Choroid plexus epithelial cell (primary cell): ENCODE measurements at places on chromosomes 11 and 22.

DNA sequence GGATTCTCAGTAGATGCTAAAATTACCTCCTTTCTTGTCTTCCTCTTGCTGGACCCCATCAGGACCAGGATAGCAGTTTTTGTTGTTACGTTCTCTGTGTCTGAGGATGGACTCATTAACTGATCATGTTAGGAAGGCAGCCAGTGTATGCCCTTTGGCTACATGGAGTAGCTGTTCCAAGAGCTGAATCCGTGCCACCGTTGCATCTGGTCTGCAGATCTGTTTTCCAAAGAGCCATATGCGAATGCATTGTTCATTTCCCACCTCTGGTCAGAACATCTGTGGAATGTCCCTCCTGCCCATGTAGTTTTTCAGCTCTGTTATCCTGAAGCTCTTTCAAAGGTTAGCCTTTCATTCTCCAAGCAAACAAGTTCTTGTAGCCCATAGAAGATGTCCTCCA lies 188.4 kb downstream of the SPON1 start:
- no peak for DNase-seq

- no peak for DNase-seq
Observed at GRCh38 chr11:65148657-65149056, 14.3 kb upstream of the SYVN1 start.

DNA sequence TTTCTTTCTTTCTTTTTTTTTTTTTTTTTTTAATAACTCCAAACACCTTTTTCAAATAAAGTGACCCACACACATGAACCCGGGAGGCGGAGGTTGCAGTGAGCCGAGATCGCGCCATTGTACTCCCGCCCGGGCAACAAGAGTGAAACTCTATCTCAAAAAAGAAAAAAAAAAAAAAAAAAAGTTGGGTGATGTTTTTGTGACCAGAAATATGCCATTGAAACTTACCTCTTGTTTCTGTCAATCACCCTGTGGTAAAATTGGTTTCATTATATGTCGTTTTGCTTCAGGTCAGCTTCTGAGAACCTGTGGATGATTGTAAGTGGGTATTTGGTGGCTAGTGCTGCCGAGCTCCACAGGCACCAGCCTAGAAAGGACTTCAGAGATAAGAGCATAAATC lies 238.8 kb downstream of the TBC1D22A start:
- DNase-seq: no peak

DNA sequence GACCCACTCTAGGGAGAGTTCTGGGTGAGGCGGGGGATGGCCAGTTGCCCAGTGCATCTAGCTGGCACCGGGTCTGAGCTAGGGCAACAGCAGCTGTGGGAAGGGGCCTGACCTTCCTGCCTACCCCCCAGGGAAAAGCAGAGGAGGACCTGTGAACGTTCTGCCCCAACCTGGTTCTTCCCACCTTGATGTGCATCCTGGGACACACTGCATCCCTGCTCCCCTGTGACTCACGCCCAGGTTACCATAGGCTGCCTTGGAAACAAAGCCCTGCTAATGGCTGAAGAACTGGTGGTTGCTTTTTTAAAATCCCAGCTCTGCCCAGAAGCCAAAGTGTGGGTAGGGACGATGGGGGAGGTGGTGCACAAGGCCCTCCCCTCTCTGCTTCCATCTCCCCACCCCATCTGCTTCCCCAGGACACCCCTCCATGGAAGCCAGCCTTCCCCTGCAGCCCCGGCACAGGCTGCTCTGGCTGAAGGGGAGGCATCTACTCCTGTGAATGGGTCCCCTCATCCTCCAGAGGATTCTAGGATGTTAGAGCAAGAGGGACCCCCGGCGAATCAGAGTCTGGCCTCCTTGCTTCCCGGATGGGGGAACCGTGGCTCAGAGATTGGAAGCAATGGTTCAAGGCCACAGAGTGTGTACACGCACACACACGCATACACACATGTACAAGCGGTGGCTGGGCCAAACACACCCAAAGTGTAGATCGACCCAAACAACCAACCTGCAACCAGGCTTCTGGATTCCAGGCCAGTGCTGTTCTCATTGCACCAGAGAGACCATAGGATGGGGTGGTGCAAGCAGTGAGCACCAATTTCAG lies 7.6 kb upstream of the C11orf96 start:
- no peak for DNase-seq

- no peak for DNase-seq
Observed at GRCh38 chr22:41826430-41827383, 6.2 kb upstream of the SREBF2 start.

GRCh38 chr11:58926251-58926650 lies 13.0 kb upstream of the GLYATL1 start:
- no peak for DNase-seq

DNA sequence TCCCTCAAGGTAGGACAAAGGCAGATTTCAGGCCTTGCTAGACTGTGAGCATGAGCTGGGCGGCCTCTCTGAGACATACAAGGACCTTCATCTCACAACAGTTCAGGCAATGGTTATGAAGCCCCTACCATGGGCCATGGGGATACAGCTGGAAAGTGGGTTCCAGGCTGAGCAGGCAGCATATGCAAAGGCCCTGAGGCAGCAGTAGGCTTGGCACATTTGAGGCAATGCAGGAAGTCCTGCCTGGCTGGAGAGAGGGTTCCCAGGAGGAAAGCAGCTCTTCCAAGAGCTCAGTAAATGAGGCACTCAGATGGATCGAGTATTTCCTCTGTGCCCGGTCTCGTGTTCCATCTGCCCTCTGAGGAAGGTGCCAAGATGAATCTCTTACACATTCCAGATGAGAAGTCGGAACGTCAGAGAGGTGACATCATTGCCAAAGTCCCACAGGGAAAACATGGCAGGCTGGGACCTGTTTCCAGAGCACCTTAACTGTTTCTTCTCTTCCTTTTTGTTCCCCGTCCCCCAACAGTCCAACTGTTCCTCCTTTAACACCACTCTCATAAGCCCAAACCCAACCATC lies 388.6 kb downstream of the MN1 start:
- no peak for DNase-seq

GRCh38 chr11:73797457-73797856 lies 9.8 kb downstream of the MRPL48 start:
- DNase-seq: no peak

GRCh38 chr11:109512680-109513079 lies 90.7 kb downstream of the C11orf87 start:
- DNase-seq: no peak

DNA sequence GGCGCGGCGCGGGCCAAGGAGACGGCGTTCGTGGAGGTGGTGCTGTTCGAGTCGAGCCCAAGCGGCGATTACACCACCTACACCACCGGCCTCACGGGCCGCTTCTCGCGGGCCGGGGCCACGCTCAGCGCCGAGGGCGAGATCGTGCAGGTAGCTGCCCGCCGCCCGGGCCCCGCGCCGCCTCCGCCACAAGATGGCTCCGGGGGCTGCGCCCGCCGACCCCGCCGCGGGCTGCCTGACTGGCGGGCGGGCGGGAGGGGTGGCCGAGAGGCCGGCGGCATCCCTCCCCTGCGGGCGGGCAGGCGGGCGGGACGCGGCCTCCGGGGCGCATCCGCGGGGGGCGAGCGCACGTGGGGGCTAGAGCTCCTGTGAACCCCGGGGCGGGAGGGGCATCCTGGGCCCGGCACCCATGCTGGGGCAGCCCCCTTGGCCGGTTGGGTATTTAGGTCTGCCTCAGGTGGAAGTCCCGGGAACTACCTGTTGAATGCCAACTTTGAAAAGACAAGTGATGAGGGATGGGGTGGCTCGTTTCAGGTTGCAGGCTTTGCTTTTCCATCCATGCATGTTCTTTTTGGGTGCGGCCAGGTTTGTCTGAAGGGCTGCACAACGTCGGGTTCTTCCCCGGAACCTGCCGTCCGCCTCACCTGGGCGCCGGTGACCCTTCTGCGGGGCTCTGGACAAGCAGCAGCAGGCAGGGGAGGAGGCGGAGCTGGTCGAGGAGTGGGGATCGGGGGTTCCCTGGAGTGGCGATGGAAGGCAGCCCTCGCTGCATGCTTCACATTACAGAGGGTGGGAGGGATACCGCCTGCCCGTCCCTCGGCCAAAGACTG lies 760 bp downstream of the ZNRF3 start:
- DNase-seq: peak; percentile 60

GRCh38 chr11:106706355-106706754 lies 311.9 kb downstream of the GUCY1A2 start:
- peak; percentile 83 for DNase-seq

DNA sequence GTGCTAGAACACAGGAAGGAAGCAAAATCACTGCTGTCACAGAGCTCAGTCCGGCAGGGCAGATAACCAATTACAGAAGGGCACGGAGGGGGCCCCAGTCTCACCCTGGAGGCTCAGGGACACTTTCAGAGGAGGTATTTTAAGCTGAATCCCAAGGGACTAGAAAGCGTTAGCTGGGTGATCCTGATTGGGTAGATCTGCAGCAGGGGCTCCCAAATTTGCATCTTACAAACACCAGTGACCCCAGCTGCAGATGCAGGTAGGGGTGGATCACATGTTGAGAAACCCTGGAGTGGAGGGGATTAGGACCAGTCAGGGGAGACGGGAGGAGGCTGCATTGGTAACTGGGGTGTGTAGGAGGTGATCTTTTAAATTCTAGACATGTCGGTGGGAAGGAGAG lies 91.4 kb downstream of the CSNK2A3 start:
- no peak for DNase-seq

GRCh38 chr22:41532908-41533825 lies 11.1 kb downstream of the POLR3H start:
- peak; percentile 71 for DNase-seq

- no peak for DNase-seq
Observed at GRCh38 chr11:47971501-47971900, 8.9 kb upstream of the PTPRJ start.

DNA sequence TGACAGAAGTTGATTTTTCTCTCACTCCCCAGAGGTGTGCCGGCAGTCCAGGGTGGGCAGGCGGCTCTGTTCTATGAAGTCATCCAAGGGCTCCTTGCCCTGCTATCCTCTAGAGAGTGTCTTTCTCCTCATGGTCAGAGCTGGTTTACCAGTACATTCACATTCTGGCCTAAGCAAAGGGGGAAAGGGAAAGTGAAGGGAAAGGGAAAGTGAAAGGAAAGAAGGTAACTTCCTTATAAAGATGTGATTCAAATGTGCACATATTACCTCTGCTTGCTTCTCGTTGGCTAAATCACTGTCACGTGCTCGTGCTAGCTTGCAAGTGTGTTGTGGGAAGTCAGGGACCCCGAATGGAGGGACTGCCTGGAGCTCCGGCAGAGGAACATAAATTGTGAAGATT lies 2.9 kb upstream of the HTATIP2 start:
- peak; percentile 71 for DNase-seq

DNA sequence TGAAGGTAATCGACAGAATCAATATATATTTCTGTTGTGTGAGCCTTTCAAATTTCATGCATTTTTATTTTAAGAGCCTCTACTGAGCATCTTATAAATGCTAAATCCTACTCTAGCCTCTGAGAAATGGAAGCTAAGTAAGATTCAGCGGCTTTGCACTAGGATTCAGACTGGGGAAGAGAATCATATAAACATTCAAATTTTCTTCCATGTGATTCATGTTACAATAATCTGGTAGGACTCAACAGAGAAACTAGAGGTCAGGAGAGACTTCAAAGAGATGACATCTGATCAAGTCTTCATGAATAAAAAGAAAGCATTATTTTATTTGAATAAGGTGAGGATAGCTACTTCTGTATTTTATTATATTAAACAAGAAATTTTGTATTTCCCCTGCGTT lies 538.9 kb downstream of the DLG2 start:
- peak; percentile 56 for DNase-seq

DNA sequence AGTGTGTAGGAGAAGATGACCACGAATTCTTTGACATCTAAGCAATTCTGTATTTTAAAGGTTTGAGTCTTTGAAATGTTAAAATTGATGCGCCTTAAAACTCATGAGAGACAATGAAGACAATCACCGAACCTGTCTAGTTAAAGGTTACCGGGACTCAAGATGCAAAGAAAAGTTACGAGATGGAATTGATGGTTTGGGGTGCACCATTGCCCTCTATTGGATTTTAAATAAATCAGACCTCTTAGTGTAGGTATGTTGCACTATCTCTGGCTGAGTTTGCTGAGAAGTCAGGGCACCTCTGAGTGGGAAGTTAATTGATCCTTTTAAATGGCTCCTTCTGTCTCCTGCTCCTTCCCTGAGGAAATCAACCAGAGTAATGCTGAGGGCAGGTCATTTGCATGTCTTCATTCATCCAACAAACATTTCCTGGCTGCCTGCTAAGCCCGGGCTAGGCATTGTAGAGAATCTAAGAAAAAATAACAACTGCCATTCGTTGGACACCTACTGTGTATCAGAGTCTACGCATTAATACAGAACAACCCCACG lies 19.4 kb upstream of the TMA7B start:
- peak; percentile 29 for DNase-seq

- DNase-seq: no peak
Observed at GRCh38 chr22:19729507-19729906, 6.2 kb downstream of the GP1BB start.

DNA sequence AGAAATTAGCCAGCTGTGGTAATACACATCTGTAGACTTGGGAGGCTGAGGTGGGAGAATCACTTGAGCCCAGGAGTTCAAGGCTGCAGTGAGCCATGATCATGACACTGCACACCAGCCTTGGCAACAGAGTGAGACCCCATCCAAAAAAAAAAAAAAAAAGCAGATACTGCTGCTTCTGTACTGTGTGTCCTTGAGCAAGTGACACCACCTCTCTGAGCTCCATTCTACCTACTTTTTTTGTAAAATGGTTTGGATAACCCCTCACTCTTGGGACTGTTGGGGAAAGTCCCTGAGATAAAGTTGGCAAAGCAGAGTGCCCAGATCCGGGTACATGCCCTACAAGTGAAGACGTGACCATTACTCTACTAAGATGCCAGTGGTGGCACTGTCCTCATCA lies 2.7 kb downstream of the SEC14L3 start:
- DNase-seq: no peak

DNA sequence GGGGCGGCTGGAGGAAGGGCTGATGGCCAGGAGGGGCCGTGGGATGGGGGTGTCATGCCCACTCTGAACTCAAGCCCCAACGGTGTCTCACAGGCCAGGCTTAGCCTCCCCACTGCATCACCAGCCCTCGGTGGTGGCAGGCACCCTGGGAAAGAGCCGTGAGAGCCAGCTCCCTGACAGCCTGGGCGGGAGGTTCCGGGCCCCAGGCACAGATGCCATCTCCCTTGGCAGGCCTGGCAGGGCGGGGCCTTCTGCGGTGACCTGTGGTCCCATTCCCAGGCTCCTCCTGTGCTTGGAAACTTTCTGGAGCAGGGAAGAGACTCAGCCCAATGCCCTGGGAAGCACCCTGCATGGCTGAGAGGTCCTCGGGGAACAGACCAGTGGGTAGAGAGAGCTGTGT lies 4.8 kb downstream of the PHLDA2 start:
- DNase-seq: no peak

- peak; percentile 73 for DNase-seq
Observed at GRCh38 chr11:110435780-110436717, 6.3 kb downstream of the FDX1 start.

- DNase-seq: no peak
Observed at GRCh38 chr11:10646005-10646404, 47.5 kb downstream of the IRAG1 start.

DNA sequence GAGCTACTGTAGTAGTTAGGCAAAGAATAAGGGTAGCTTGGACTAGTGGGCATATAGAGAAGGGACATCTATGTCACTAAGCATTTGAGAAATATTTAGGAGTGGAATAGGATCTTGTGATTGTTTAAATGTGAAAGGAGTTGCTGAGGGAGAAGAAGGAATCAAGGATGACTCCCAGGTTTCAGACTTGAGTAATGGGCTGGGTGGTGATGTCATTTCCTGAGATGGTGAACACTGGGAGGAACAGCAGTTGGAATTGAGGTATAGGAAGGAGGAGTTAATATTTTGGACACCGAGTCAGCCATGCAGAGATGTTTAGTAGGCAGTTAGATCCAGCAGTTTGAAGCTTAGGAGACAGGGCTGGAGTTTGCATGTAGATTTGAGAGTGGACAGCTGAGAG lies 40.1 kb downstream of the REXO2 start:
- no peak for DNase-seq

- DNase-seq: no peak
Observed at GRCh38 chr11:7973011-7973410, 7.8 kb upstream of the NLRP10 start.
